ENCODE measurements at places on chromosomes 13 and 19. TPM values are rescaled to one million over a fixed set of nuclear protein-coding genes. Genes with fewer than 3 reads are reported as not detected.
A peak's percentile ranks its signal among the peaks of the same experiment; 100 is the strongest.

- no peak for DNase-seq
- H3K4me3 ChIP-seq = no peak overlapping the region
- H3K4me1 ChIP-seq = no peaks in the 10 kb centered on the region
- no peak overlapping the region for H3K27ac ChIP-seq
- H3K27me3 ChIP-seq = peaks cover 10% of the 10 kb centered on the region
These were observed 229.6 kb upstream of the HTR2A start for GRCh38 chr13:47126432-47126831.

DNA sequence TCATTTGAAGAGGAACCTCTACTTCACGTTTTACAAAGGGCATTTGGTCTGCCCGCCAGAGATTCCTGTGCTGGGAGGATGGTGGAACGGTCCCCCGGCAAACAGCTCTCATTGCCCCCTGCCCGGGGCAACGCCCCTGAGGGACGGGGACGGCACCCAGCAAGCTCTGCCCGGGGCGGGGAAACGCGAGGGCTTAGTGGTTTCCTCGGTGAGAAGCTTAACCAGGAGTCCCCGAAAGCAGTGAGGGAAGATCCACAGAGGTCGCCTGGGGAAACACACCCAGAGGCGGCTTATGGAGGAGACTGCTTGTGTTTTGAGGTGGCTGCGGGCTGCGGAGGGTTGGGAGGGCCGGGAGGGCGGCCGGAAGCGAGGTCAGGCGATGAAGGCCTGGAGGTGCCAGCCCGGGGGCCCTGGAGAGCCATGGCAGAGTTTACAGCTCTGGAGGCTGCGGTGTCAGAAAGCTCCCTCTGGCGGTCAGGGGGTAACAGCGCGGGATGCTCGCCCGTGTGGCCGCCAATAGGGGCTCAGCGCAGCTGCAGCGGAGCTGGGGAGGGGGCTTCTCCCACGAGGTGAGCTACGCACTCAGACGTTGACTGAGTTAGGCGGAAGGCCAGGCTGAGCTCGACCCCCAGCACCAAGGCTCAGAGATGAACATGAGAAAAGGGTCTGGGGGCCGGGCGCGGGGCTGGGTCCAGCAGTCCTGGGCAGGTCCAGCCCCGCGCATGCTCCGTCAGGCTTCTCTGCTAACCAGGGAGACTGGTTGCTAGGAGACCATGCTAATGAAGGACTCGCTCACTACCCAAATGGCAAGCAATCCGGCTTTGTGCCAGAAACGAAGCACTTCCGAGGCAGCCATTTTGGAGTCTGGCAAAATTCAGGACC is 652 bp upstream of the TPGS1 start:
- peak; percentile 92 for DNase-seq
- H3K36me3 ChIP-seq = peaks cover 4% of the 10 kb centered on the region
- peak overlapping the region; percentile 98 for H3K4me3 ChIP-seq
- peaks cover 41% of the 10 kb centered on the region for H3K4me1 ChIP-seq

GRCh38 chr19:7211191-7211951 is 82.8 kb downstream of the INSR start:
- no peak for DNase-seq
- no peak overlapping the region for H3K27ac ChIP-seq
- H3K4me1 ChIP-seq = peaks cover 14% of the 10 kb centered on the region
- H3K4me3 ChIP-seq = no peak overlapping the region
- no peaks in the 10 kb centered on the region for H3K27me3 ChIP-seq
- H3K36me3 ChIP-seq = no peaks in the 10 kb centered on the region

DNA sequence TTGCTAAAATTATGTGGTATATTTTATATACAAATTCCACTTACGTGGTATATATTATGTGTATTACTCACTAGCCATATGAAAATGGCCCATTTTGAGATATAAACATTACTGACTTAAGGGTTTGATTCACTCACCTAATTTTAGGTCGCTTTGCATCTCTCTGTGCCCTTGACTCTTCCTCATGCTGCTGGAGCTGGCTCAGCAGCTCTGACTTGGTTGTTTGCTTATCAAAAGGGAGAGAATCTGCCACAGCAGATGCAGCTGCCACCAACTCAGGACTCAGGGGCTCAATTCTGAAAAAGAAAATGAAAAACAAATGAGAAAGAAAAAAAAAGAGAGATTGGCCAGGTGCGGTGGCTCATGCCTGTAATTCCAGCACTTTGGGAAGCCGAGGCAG is 12.2 kb downstream of the MRPS31 start:
- H3K4me1 ChIP-seq = peaks cover 16% of the 10 kb centered on the region
- no peaks in the 10 kb centered on the region for H3K27me3 ChIP-seq
- DNase-seq = no peak
- no peak overlapping the region for H3K27ac ChIP-seq

GRCh38 chr19:37077501-37077933 is 716 bp upstream of the ZNF420 start:
- H3K4me1 ChIP-seq = peaks cover 21% of the 10 kb centered on the region
- peak overlapping the region; percentile 90 for H3K27ac ChIP-seq
- no peaks in the 10 kb centered on the region for H3K27me3 ChIP-seq
- H3K36me3 ChIP-seq = peaks cover 26% of the 10 kb centered on the region

DNA sequence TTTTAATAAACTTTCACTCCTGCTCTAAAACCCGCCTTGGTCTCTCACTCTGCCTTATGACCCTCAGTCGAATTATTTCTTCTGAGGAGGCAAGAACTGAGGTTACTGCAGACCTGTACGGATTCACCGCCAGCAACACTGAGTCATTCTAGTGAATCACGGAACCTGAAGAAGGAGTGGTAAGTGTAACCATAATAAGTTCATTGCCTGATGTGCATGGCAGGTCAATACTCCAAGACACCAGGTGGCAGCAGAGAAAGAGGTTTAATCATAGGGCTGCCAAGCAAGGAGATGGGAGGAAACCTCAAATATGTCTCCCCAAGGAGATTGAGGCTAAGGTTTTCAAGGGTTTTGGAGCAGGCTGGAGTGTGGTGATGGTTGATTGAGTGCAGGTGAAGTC is 204.3 kb upstream of the IPO5 start:
- H3K4me3 ChIP-seq = no peak overlapping the region
- no peaks in the 10 kb centered on the region for H3K4me1 ChIP-seq
- H3K36me3 ChIP-seq = no peaks in the 10 kb centered on the region
- DNase-seq = no peak
- no peak overlapping the region for H3K27ac ChIP-seq

GRCh38 chr13:27367570-27367969 is 56.8 kb upstream of the GTF3A start:
- no peak overlapping the region for H3K27ac ChIP-seq
- DNase-seq = no peak
- peaks cover 14% of the 10 kb centered on the region for H3K4me1 ChIP-seq
- peaks cover 29% of the 10 kb centered on the region for H3K27me3 ChIP-seq
- H3K4me3 ChIP-seq = no peak overlapping the region
- H3K36me3 ChIP-seq = no peaks in the 10 kb centered on the region

- H3K27ac ChIP-seq = no peak overlapping the region
- peaks cover 61% of the 10 kb centered on the region for H3K4me1 ChIP-seq
- no peak for DNase-seq
These were observed 31.2 kb upstream of the RCBTB2 start for GRCh38 chr13:48564056-48564455.

Gene TEX101
- not detected for total RNA-seq

DNA sequence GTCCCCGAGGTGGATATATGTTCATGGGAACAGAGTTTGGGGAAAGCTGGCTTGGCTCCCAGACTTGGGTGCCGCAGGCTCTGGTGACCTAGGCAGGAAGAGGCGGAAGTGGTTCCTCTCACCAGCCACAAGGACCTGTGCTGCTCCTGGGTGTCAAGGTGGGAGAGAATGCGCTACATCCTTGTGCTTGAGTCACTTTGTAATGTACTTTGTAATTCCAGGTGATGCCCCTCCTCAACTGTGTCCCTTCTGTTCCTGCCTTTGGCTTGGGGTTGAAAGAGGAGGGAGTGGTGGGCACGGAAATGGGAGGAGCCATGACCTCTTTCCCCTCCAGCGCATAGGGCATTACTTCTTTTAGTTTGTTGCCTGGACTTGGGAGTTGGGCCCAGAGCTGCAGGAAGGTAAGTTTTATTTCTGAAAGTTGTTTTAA is 10.9 kb downstream of the GARRE1 start:
- peaks cover 16% of the 10 kb centered on the region for H3K36me3 ChIP-seq
- H3K4me3 ChIP-seq = no peak overlapping the region
- no peak overlapping the region for H3K27ac ChIP-seq
- DNase-seq = no peak
- peaks cover 4% of the 10 kb centered on the region for H3K27me3 ChIP-seq

- no peaks in the 10 kb centered on the region for H3K27me3 ChIP-seq
- no peak overlapping the region for H3K4me3 ChIP-seq
- H3K4me1 ChIP-seq = peaks cover 10% of the 10 kb centered on the region
- no peak overlapping the region for H3K27ac ChIP-seq
- peaks cover 42% of the 10 kb centered on the region for H3K36me3 ChIP-seq
These were observed 4.3 kb downstream of the PIN1 start for GRCh38 chr19:9839415-9839814.

Gene TCF3
- 163 TPM for total RNA-seq

DNA sequence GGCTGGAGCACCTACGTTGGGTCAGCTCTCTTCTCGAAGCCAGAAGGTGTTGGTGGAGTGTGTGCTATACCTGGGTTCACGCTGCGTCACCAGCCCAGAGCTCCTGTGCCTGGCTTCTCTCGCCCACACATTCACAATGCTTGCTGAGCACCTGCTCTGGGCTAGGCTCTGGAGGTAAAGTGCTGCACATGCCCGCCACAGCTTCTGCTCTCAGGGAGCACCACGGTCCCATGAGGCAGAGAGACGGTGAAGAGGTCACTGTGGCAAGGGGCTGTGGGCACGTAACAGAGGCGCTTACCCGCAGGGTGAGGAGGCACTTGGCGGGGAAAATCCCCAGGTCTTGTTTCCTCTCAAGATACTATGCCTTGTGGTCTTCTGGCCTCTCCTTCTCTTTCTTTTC is 174.2 kb downstream of the TEX29 start:
- H3K27me3 ChIP-seq = peaks cover 2% of the 10 kb centered on the region
- no peaks in the 10 kb centered on the region for H3K4me1 ChIP-seq
- DNase-seq = no peak
- no peak overlapping the region for H3K27ac ChIP-seq

DNA sequence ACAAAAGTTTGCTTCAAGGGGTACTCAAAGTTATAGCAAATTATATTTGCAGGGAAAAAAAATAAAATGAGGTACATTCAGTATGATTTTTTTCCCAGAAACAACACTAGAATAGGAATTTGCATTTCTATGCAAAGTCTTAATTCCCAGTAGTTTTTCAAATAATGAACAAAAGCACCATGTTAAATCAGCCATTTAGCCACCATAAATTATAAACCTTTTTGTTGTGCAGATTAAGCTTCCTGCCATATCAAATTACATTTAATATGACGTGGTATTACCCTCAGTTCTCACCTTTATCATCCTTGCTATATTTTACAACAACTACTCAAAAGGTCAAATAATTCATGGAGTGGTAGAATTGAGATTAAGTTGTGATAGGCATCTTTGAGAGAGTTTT is 136.6 kb upstream of the FRY start:
- no peak for DNase-seq
- H3K36me3 ChIP-seq = no peaks in the 10 kb centered on the region
- peaks cover 22% of the 10 kb centered on the region for H3K27me3 ChIP-seq
- no peak overlapping the region for H3K4me3 ChIP-seq
- peaks cover 16% of the 10 kb centered on the region for H3K4me1 ChIP-seq
- no peak overlapping the region for H3K27ac ChIP-seq

GRCh38 chr13:99977334-99977911 is 4.2 kb upstream of the ZIC2 start:
- no peaks in the 10 kb centered on the region for H3K36me3 ChIP-seq
- DNase-seq = no peak
- H3K27me3 ChIP-seq = peaks cover 67% of the 10 kb centered on the region
- H3K4me3 ChIP-seq = no peak overlapping the region
- peaks cover 8% of the 10 kb centered on the region for H3K4me1 ChIP-seq
- H3K27ac ChIP-seq = peak overlapping the region; percentile 29

Gene ELSPBP1
- total RNA-seq = not detected

Gene C5AR1
- total RNA-seq = 1.4 TPM

Gene IGFL3
- not detected for total RNA-seq

DNA sequence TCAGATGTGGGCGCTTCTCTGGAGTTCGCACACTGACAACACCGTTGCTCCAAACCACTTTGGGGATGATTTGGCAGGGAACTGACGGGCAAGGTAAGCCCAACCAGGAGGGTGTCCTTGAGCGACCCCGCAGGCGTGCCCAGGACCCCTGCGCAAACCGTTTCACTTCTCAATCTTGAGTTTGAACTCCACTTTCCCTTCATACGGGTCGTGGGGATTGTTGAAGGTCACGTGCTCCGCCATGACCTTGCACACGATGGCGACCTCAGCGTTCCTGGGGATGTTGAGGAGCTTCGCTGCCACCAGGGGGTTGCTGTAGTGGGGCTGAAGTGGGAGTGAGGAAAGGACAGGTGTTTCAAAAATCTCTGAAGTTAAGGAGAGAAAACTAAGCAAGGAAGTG is 8.8 kb downstream of the ATP4B start:
- DNase-seq = no peak
- H3K27ac ChIP-seq = no peak overlapping the region
- H3K27me3 ChIP-seq = no peaks in the 10 kb centered on the region
- H3K4me3 ChIP-seq = no peak overlapping the region

GRCh38 chr13:33204130-33204927 is 81.2 kb downstream of the STARD13 start:
- H3K36me3 ChIP-seq = peaks cover 6% of the 10 kb centered on the region
- no peaks in the 10 kb centered on the region for H3K27me3 ChIP-seq
- peak overlapping the region; percentile 76 for H3K27ac ChIP-seq
- H3K4me3 ChIP-seq = peak overlapping the region; percentile 78
- peaks cover 65% of the 10 kb centered on the region for H3K4me1 ChIP-seq

DNA sequence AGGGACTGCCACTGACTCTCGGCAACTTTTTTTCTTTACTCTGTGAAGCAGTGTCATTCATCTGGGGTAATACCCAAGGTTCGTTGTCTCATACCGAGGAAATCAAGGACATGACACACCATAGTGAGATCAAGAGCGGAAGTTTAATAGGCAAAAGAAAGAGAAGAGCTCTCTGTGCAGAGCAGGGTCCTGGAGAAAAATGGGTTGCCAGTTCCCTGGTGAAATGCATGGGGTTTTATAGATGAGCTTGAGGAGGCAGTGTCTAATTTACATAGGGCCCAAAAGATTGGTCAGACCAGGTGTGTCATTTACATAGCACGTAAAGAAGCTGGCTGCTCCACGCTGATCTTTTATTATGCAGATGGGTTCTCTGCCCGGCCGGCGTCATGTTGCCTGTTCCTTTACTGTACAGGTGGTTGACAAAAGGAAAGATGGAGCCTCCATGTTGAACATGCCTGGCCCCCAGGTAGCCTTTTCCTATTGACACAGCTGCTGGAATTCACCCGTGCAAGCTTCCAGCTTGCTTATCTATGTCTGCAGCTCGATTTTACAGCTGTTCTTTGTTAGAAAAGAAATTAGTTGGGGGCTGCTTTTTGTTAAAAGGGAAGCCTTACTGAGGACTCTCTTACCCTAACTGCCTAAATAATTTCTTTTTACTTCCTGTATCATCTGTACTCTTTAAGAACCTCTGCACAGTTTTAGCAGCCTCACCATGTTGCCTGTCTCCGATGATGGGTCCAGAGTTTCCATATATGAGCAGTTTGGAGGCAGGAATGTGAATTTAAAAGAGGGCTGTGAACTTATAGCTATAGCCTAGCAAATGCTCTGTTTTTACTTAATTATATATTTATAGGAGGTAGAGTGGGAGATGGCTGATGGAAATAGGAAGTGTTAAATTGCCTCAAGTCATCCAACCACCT is 98.0 kb upstream of the DIAPH3 start:
- peaks cover 2% of the 10 kb centered on the region for H3K27me3 ChIP-seq
- DNase-seq = no peak
- H3K36me3 ChIP-seq = no peaks in the 10 kb centered on the region
- H3K4me3 ChIP-seq = no peak overlapping the region
- no peak overlapping the region for H3K27ac ChIP-seq

GRCh38 chr19:347946-348861 is 3.6 kb upstream of the MIER2 start:
- peaks cover 7% of the 10 kb centered on the region for H3K36me3 ChIP-seq
- H3K27me3 ChIP-seq = peaks cover 7% of the 10 kb centered on the region
- no peak for DNase-seq
- H3K27ac ChIP-seq = no peak overlapping the region
- no peak overlapping the region for H3K4me3 ChIP-seq
